ENCODE measurements at places on chromosomes 3 and 15. TPM values are rescaled to one million over a fixed set of nuclear protein-coding genes. Genes with fewer than 3 reads are reported as not detected.
A peak's percentile ranks its signal among the peaks of the same experiment; 100 is the strongest.

GRCh38 chr3:196994056-196994455, 25.4 kb upstream of the PIGZ start:
- DNase-seq, result no peak

DNA sequence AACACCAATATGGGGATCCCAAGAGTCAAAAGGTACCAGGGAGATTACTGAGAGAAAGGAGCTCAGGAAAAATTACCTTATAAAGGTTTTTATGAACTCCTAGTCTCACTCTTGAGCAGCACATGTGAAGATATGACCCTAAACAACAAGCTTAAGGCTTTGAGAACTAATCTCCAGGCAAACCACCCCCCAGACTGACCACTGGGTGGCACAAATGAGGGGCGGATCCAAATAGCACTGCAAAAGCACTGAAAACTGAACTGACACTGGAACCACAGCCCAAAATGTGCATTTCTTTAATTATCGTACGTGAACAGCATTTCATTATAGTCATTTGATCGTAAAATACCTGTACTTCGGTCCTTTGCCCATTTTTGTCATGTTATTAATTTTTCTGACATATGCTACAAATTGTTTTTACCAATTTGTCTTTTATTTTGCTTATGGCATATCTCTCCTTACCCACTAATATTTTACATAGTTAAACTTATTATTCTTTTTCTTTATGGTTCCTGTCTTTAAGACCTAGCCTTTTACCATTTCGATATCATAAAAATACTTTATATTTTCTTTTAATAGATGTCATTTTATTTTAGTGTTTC, 31.5 kb upstream of the TFDP2 start:
- peak; percentile 42 for DNase-seq

DNA sequence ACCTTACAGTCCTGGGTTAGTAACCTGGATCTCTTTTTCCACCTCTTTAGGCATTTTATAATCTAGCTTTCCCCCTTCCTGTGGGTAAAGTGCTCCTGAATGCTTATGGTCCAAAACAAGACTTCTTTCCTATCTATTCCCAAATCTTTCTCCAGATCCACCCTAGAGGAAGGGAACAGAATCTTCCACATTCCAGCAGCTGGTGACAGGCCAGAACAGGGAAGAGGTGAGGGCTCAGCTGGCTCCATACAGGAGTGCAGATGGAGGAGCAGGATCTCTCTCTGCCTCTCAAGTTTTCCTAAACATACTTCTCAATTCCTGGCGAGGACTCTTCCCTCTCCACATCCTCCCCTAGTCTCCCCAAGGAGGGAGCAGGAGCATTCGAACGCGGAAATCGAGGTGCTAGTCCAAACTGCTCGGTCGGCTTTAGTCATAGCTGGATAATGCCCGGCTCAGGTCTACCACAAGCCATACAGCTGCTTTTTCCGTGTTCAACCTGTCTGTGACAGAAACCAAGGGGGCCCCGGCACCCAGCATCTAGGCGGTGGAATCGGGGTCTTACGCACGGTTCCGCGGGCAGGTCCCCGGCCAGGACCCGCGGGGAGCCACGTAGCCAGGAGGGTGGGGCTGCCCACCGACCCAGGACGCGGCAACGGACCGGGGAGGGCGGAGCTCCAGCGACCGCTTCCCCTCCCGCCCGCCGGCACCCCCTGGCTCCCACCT, 4.0 kb downstream of the RASSF1 start:
- no peak for DNase-seq

The OXTR gene
- total RNA-seq, result 0.70 TPM

The ISY1 gene
- 44.9 TPM for total RNA-seq

All from activated CD4-positive, alpha-beta T cell treated with anti-CD3 and anti-CD28 coated beads for 36 hours (primary cell).